ENCODE measurements at places on chromosomes 7 and 10.

DNA sequence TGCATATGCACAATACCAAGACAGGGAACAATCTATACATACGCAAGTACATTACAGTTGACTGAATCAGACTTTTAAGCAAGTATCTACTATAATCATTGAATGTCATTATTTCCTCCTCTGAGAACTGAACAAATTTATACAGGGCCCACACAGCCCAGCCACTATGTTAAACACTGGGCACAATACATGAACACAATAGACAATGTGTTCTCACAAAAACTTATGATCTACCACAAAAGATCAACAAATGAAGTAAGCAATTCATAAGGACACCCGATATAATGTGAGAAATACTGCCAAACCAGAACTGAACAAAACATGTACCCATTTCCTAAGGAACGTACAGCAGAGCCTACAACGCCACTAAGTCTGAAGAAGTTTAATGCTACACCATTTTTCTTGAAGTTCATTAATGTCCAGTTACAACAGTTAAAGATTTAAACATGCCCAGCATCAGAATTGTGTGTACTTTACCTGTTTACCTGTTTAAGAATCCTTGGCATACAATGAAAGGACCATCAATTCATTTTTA is 31.5 kb downstream of the SHTN1 start:
- DNase-seq, result no peak

DNA sequence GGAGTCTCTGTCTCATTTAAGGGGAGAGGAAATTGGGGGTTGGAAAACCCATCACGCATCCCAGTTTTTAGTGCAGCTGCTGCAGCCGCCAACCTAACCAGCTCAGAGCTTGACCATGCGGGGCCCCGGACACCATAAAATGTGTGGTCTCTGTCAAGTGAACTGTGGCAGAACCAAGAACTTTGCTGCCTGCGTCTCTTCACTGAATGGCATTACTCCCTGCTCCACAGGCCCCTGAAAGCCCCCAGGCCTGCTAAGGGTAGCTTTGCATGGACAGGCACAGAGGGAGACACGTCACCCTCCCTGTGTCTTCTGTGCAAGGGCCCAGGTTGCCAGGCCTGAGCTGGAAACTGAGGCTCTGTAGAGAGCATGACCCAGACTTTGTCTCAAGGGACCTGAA is 144.6 kb upstream of the GPR26 start:
- no peak for DNase-seq

DNA sequence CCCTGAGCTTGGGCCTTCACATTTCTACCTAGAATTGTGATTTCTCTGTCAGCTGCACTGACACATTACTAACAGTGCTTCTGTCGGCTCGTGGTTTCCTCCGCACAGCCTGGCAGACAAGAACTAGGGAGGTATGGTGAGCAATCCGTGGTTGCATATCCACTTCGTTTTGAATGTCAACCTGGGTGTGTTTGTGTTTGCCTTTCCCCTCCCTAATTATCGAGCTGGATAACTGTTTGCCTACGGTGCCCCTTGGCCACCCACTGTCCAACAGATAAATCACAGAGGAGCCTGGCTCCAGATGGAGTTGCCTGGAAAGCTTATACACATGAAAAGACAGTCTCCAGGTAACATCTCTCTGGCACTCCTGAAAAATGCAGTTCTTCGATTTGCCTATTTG is 228.8 kb downstream of the TRIL start:
- DNase-seq, result no peak

DNA sequence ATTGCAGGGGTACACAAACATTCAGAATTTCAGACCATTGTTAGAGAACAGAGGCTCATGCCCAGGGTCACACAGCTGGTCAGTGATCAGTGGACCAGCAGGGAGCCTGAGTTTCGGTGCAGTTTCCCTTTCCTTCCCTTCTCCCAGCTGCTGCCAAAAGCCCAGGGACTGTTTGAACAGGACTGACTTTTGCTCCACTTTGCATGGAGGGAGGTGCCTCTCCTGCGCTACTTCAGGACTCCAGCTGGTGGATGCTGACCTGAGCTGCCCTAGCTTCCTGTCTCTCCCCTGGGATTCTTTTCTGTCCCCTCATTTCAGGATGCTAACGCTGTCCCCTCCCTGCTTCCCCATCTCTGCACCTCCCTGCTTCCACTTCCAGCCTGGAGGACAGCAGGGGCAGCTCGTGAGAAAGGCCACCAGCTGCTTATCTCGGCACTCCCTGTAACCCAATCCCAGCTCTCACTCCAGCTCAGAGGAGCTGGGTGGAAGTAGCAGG is 14.5 kb downstream of the SH2D4B start:
- DNase-seq, result no peak

GRCh38 chr7:100665168-100665726 is 8.3 kb upstream of the GNB2 start:
- no peak for DNase-seq

GRCh38 chr10:118753331-118754228 is 1.2 kb downstream of the CACUL1 start:
- DNase-seq, result no peak

- no peak for DNase-seq
These were observed 185.6 kb downstream of the ANK3 start for GRCh38 chr10:60203993-60204618.

- DNase-seq, result no peak
These were observed 13.7 kb downstream of the STARD3NL start for GRCh38 chr7:38191791-38192190.

GRCh38 chr10:43206391-43207235 is 60.3 kb downstream of the RASGEF1A start:
- no peak for DNase-seq

DNA sequence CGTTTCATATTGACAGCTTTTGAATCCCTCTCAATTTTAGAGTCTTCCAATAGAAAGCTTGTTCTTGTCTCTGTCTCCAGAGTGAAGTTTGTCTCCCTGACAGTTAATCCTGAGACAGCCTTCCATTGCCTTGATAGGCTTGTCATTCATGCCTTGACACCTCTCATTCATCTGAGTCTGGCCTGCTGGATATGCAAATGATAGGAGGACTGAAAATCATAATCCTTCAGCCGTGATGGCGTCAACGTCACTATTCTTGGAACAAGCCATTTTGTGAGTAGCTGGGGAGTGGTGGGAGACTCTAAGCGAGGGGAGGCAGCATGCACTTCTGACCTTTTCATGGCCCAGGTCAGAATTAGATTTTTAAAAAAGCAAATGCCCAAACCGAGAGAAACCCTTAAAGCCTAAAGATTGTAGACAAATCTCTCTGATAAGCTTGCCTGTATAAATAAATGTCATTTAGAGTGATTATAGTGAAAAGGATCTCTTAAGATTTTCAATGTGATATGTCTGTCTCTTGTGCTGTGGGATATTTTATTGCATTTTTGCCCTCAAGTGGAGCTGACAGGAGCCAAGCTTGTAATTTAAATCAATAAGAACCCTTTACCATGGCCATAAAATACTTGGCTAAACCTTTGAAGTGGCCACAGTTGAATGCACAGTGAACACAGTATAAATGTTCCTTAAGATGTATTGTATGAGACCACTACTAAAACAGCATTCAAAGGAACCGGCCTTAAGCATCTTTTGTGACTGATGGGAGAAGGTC is 148.8 kb downstream of the SNX10 start:
- DNase-seq, result no peak

DNA sequence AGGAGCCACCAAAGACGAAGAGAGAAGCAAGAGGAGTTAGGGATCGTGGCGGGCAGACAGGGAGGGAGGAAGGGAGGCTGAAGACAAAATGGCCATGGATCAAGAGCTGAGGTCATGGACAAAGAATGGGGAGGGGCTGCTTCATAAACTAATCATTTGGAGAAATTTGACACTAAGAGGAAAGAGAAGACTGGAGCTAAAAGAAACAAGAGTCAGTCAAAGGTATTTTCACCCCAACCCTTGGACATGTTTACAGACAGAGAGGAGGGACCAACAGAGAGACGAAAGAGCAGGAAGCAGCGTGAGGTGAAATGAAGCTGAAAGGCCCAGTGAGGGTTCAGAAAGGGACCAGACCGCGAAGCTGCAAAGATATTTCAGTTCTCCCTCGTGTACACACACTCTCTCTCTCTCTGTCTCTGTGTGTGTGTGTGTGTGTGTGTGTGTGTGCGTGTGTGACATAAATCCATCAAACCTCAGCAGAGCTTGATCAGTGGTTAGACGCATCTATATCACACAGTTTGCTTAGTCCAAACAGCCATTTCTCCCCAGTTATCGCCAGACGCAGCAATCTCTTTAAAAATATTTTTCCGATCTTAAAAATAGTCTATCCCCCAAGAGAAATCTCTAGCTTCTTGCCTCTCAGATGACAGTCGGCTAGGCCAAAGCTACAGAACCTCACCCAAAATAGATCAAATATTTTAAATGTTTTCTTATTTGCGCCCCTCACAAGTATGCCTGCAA is 12.5 kb upstream of the CALD1 start:
- no peak for DNase-seq

GRCh38 chr7:17159500-17160037 is 138.9 kb upstream of the AHR start:
- DNase-seq, result peak; percentile 78

GRCh38 chr10:60943316-60944057 is 498 bp downstream of the RHOBTB1 start:
- peak; percentile 44 for DNase-seq

GRCh38 chr10:103838862-103839518 is 16.4 kb downstream of the SH3PXD2A start:
- no peak for DNase-seq

GRCh38 chr10:50809596-50809995 is 69.9 kb downstream of the ASAH2B start:
- no peak for DNase-seq

DNA sequence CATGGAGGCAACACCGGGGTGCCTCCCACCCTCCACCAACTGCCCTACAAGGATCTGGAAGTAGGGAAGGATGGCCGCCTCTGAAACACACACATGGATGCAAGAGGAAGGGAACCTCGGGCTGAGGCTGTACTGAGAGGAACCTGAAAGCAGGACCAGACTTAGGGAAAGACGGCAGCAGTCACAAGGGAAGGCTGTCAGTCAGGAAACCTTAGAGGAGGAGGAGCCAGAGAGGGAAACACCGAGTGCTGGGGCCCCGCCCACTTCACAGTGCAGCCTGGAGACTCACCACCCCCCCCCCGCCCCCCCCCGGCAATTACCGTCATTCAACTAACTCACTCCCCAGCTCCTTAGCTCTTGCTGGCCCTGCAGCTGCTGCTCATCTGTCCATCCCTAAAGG is 2.5 kb downstream of the CYREN start:
- DNase-seq, result no peak

DNA sequence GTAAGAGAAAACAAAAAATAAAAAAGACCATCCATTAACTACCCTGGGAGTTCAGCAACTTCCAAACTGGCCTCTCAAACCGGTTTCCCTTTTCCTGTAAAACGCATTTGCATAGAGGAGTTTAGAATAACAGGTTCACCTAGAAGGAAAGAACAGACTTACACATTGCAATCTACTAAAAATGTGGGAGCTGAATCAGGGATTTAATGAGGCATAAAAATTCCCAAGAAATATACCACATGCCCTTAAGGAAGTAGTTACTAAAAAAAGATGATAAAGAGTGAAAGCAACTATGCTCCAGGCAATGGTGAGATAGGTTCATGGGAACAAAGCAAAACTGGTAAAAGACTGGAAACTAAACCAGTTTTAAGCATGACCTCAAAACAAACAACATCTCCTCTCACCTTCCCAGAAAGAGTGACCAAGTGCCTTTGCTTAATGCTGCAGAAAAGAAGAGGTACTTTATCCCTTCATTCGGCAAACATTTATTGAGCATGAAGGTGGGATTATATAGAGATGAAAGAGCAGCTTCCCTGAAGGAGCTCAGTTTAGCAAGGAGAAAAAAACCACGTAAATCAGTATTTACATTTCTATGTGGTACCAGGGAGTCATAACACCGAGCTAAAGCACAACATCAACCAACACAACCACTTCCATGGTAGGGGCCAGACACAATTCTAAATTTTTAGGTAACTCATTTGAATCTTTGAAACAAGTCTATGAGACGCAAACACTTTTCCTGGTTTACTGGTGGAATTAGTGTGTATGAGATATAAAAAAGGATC is 152.8 kb downstream of the SGMS1 start:
- no peak for DNase-seq

GRCh38 chr10:118246332-118247295 is 95.5 kb downstream of the FAM204A start:
- DNase-seq, result no peak

DNA sequence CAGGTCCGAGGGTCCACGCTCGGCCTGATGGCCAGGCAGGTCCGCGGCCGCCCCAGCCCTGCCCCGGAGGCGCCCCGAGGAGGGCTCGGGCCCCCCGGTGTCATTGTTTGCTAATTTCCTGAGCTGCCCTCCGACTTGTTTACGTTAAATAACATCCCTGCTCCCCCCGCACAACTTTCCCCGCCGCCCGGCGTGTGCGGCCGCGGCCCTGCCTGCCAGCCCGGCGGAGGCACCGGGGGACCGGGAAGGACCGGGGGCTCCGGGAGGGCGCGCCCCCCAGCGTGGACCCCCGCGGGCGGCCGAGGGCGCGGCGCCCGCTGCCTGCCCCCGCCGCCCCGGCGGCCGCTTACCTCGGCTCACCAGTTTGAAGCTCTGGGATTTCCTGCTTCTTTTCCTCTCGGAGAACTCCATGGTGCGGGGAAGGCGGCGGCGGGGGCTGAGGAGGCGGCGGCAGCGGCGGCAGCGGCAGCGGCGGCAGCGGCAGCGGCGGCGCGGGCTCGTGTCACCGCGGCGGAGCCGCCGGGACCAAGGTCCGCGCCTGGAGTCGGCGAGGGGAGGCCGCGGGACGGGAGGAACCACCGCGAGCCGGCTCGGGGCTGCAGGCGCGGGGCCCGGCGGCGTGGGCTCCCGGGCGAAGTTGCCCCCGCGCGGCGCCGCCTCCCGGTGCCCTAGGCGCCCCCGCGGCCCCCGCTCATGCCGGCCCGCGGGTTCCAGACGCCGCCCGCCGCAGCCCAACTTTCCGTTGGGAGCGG is 515 bp downstream of the BEND7 start:
- no peak for DNase-seq

GRCh38 chr10:2589196-2589595 is 478.2 kb upstream of the PFKP start:
- DNase-seq, result no peak

DNA sequence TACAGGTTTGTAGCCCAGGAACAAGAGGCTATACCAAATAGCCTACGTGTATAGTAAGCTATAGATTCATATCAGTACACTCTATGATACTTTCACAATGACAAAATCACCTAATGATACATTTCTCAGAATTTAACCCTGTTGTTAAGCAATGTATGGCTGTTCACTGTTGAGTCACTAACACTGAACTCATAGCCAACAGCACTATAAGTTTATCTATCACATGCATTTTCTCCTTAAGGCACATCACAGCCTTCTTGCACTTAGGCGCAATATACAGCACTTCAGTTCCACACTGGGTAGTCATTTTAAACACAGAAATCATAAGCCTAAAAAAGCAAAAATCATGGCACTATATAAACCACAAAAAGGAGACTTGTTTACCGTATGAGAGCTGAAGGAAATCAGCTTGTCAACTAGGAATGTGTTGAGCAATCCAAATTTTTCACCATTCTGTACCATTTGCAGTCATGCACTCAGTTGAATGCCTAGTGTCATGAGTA is 45.6 kb downstream of the ZNF438 start:
- DNase-seq, result no peak

Data from T-helper 2 cell (primary cell).